ENCODE measurements at places on chromosomes 6 and 20.

- DNase-seq, result no peak
Observed at GRCh38 chr20:51348876-51349275, 193.6 kb downstream of the NFATC2 start.

DNA sequence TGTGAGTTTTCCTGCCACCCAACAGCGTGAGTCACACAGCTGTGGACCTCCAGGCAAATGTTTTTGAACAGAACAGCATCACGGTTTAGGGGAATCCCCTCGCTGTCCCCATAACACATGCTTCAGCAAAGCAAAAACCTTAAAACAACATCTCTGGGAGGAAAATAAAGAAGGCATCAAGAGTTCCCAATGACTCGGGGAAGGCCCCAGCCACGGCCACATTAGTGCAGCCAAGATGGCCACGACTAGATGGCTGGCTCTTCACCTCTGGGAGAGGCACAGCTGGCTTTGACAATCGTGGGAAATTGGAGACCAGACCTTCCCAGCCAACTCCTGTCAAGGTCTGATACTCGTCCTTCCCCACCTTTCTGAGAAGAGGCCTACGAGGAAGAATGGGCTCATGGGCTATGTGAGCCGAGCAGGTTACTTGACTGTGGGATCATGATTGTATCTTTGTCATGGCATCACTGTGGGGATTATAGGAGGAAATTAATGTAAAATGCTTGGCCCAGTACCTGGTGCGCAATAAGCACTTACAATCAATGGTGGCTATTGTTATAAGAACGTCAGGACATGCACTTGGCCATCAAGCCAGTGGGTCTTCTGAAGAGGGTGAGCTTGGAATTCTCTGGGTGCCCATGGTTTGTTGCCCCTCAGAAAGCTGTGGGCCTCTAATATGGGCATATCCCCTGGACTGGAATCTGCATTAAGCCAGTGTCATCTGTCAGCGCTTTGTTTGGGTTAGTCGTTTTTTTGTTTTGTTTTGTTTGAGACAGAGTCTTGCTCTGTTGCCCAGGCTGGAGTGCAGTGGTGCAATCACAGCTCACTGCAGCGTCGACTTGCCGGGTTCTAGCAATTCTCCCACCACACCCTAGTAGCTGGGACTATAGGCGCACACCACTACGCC is 43.6 kb downstream of the FGD2 start:
- peak; percentile 40 for DNase-seq

- DNase-seq, result no peak
Observed at GRCh38 chr20:33654680-33655161, 7.4 kb upstream of the C20orf144 start.

DNA sequence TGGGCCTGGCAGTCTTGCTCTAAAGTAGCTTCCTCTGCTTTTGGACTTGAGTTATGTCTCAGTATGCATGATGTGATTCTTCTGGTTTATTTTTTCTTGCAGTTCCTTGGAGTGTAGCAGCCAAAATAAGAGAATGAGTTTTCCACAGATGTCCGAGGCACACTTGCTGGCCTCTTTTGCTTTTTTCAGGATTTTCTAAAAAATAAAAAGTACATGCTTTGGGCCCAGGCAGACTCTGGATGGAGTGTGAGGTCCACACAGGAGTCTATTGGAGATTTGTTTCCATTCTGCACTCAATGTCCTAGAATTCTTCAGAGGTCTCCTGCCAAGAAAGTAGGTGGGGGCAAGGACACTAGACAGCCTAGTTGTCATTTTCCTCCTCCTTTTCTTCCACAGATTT is 477.6 kb downstream of the EPM2A start:
- DNase-seq, result no peak

GRCh38 chr6:40900791-40901190 is 138.2 kb downstream of the UNC5CL start:
- DNase-seq, result no peak

- DNase-seq, result no peak
Observed at GRCh38 chr20:17843246-17844132, 125.1 kb downstream of the SNX5 start.

GRCh38 chr6:76381612-76382011 is 309.1 kb upstream of the IMPG1 start:
- no peak for DNase-seq

- DNase-seq, result no peak
Observed at GRCh38 chr6:91132461-91132860, 545.6 kb upstream of the MAP3K7 start.

- DNase-seq, result no peak
Observed at GRCh38 chr6:34969662-34970265, 80.7 kb downstream of the ANKS1A start.

DNA sequence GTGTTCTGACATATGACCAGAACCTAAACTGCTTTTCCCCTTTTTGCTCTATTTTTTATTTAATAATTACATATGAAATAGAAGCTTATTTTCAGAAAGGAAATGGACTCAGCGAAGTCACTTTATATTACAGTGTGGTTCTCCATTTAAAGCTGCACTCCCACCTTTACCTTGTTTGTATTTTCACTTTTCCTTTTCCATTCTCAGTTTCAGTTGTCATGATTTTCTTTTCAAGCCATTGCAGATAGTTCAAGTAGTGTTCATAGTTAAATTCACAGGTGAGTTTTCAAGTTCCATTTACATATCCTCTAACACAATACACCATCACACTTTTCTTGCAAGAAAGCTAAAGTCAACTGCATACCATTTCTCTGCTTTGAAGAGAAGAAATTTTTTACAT is 400.2 kb downstream of the HACE1 start:
- DNase-seq, result no peak

DNA sequence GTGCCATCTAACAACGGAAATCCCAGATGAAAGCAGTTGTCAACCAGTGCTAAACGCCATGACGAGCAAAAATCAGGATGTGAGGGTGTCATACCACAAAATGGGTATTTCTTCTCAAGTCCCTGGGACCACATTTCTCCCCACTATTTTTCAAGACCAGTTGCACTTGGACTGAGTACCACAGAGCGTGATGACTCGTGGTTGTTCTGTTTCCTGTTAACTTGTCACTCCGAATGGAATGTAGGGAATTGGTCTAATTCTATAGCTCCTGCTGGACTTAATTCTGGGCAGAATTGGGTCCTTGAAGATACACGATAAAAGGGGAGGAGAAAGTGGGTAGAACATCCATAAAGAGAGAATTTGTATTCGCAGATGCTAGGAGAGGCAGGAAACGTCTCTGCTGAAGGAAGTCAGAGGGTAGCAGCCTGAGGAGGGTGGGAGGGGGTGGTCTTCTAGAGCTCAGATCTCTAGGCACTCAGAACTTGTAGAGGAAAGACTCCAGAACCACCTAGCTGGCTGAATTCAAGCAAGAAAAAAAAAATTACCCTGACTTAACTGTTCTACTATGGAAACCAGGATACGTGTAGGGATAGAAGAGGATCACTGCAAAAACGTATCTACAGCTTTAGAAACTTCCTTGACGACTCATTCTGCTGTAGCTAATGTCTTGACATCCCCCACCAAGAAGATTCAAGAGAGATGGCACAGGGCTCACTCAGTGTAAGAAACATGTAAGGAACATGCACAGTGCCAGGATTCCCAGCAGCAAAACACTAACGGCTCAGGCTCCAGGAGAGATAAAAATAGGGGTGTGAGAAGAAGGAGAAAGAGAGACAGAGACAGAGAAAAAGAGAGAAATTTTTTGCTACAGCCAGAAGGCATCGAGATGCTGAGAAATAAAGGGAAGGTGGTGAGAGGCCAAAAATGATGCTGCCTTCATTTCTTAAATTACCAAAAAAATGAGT is 494.7 kb downstream of the CD83 start:
- no peak for DNase-seq

DNA sequence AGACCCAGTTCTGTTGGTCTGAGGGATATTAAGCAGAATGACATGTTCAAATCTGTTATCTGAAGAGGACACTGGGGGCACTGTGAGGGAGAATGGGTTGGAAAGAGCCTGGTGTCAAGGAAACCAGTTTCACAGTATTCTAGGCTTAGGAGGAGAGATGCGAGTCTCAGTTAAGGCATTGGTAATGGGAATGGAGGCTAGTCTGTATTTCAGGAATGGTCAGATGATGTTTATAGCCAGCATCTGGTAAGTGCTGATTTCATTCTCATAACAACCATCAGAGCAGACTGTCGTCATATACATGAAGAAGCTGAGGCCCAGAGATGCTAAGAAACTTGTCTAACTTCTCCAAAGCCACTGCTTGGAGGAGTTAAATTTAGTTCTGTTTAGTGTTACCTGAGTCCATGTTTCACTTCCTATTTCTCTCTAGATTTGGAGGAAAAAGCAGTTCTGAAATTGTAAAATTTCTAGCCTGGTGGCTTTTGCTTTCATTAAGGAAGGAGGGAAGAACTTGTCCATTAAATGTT is 242.0 kb downstream of the ARID1B start:
- no peak for DNase-seq

DNA sequence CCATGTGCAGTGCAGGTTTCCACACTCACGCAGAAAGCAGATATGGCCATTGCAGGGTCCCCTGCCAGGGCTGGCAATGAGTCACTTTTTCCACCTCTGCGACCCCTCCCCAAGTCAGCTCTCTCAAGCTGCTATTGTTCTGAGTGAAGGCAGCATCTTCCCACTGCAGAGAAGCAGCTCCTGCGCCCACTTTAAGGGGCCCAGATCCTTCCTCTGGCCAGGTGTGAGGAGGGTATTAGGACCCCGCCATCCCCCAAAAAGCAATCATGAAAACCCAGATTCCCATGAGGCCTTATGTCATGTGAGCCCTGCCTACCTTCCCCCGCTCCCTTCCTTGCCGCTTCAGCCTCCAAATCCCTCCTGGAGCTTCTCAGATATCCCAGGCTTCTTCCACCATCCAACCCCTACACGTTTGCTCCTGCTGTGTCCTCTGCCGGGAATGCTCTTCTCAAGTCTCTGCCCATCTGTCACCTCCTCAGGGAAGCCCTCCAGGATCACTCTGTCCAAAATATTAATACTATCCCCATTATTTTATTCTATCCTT is 220.3 kb downstream of the NFATC2 start:
- no peak for DNase-seq

DNA sequence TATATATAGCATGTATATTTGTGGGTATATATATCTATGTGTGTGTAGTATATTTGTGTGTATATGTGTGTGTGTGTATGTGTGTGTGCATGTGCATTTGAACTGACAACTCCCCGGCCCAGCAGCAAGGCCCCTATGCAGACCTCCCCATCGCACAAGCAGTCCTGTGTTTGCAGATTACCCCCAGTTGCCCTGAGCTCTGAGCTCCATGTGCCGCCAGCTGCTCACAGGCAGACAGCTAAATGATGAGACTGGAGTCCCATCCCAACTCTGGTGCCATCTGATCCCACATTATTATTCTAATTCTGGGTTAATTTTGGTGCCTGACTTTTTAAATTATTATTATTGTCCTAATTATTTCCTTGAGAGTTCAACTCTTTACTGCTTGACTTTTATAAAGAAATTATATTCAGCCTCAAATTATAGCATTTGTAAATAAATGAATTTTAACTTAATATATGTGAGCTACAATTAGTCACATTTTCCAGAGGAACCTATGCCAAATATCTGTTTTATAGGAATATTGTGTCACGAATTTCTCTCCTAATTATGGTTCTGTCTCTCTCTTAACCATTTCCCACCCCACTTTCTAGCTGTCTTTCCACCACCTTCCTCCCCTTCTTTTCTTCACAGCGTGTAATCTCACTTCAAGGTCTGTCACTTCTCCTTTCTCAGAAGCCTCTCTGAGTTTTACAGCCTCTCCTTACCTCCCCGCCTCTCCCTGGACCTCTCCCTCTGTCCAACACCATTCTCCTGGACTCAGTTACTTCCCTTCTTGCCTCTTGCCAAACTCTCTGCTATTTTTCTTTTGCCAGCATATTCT is 90.6 kb upstream of the SYNDIG1 start:
- no peak for DNase-seq

DNA sequence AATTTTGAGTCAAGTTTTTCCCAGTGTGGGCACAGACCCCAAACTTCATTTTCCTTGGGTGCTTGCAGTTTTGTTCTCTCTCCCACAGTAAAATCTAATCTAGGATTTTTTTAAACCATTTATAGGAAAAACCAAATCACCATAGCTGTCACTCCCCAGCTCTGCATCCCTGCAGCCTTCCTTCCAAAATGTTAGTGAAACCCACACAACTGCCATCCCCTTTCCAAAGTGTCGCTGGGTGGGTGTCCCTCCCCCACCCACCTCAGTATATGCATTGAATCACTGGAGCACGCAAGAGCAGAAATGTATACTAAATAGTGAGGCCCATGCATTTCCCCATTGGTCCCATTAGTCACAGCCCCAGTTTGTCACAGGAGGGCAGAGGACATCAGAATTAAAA is 138.3 kb downstream of the MTFR2 start:
- DNase-seq, result no peak

GRCh38 chr6:138805016-138805765 is 9.3 kb downstream of the ECT2L start:
- DNase-seq, result no peak

DNA sequence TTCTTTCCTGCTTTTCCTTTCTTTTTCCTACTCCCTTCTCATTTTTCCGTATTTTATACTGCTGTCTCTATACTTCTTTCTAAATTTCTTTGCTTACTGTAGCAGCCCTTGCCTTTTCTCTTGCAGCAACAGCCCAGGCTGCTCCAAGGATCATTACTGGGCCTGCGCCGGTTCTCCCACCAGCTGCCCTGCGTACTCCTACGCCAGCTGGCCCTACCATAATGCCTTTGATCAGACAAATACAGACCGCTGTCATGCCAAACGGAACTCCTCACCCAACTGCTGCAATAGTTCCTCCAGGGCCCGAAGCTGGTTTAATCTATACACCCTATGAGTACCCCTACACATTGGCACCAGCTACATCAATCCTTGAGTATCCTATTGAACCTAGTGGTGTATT is 148.8 kb downstream of the QKI start:
- no peak for DNase-seq

GRCh38 chr20:8265588-8265987 is 133.5 kb downstream of the PLCB1 start:
- no peak for DNase-seq

DNA sequence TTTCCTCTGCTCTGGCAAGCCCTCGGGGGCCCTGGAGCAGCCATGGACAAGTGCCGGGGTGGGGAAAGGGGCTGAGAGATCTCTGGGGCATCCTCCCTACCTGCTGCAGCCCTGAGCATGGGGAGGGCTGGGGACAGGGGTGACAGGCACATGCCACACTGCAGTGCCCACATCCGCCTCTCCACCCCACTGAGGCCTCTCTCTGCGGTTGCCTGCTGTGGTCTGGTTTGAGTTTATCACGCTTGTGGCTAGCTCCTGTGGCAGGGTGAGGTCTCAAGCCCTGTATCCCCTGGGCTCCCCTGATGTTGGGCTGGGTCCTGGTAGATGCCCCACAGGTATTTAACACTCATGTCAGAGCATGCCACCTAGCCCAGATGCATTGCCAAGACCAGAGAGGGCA is 52.9 kb upstream of the MLN start:
- no peak for DNase-seq

- DNase-seq, result no peak
Observed at GRCh38 chr20:5145365-5146098, 18.7 kb downstream of the CDS2 start.
